ENCODE measurements at places on chromosomes 12 and 14. TPM values are rescaled to one million over a fixed set of nuclear protein-coding genes. Genes with fewer than 3 reads are reported as not detected.

CD27 gene
- total RNA-seq: not detected

PLCZ1 gene
- not detected for total RNA-seq

KRT3 gene
- total RNA-seq: 0.08 TPM

NTF3 gene
- total RNA-seq: 1.7 TPM

GRCh38 chr12:88600272-88600671 is 20.0 kb upstream of the KITLG start:
- DNase-seq: no peak

DNA sequence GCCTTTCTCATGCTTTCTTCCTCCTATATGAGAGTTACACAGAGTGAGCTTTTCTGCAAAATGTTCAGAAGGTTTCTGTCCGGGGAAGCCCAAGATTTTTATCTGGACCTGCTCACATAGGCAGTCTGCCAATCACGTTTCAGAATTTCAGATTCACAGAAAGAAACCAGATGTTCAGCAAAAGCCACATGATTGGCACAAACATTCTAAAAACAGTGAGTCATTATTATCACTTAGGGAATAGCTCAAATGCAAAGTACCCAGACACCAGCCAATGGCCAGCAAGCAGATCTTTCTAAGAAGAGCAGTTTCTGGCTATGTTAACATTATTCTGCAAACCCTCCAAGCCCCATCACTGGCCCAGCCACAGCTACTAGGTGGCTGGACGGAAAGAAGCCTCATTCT is 1558.5 kb upstream of the TMEM132C start:
- no peak for DNase-seq

DNA sequence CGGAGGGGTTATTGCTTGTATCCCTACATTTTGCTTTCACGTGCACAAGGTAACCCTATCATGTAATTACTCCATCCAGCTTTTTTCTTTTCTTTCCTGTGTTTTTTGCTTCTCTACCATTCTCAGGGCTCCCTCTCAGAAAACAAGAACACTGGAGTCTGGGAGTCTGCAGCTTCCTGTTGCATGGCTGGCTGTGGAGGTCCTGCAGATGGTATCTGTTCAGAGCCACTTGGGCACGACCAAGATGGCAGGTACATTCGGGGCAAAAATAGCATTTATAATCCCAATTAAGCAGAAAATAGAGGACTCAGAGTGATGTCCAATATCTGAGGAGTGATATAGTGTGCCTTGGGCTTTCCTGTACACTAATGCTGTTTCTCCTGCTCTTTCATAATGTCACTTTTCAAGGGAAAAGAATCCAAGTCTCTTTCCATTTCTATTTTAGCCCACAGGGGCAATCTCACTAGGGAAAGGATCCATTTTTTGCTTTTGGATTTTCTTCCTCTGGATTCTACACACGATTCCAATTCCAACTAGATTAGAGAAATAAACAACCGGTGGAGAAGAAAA is 3.2 kb upstream of the NUMB start:
- no peak for DNase-seq

GRCh38 chr12:94762259-94762942 is 112.0 kb upstream of the TMCC3 start:
- DNase-seq: no peak

DNA sequence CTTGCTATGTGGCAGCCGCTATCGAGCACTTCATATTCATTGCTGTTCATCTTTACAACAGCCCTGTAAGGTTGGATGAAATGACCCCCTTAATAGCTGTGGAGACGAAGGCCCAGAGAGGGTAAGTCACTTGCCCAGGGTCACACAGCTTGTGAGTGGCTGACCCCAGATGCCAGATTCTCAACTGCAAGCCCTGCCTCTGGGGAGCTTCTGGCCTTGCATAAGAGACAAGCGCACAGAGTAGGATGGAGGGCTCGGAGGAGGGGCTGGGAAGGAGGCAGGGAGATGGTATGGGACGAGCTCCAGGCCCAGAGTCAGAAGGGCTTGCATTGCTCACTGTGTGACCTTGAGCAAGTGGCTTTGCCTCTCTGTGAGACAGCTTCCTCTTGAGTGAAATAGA is 27.4 kb upstream of the NCOR2 start:
- no peak for DNase-seq

GRCh38 chr14:91205459-91205858 is 39.0 kb downstream of the GPR68 start:
- no peak for DNase-seq

DNA sequence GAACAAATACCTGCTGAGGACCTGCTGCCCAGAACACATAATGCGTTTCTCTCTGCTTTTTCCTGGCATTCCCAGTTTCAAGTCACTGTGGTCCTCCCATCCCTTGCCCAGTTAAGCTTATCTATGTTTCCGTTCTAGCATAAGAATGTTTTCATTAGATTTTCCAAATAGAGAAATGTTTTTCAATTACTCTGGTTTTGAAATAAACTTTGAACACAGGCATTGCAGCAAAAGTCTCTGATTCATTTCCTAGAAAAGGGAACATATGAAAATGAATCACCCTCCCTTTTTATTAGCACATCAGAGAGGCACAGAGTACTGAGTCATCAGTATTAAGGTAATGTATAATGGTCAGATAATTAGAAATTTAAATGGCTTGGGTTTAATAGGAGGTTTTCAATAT is 201.1 kb upstream of the TMEM260 start:
- DNase-seq: no peak

DNA sequence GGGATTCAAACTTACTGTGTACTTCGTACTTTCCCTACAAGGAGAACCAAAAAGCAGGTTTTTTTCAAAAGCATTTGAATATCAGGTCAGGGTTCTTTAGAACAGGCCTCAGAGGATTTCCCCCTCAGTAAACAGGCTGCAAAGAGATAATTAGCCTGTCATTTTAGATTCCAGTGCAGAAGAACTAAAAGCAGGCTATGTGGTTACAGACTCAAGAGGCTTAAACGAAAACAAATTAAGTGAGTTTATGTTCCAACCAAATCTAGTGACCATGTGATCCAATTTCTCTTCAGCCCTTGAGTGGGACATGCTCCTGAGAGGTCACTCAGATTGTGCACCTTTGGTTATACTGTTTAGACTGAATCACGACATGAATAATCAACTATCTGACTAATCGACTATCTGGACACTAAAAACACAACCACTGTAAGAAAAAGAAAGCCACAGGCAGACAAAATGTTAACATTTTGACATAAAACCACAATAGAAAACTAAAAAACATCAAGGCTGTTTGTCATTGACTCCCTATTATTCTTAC is 4.5 kb downstream of the TMED8 start:
- DNase-seq: no peak

DNA sequence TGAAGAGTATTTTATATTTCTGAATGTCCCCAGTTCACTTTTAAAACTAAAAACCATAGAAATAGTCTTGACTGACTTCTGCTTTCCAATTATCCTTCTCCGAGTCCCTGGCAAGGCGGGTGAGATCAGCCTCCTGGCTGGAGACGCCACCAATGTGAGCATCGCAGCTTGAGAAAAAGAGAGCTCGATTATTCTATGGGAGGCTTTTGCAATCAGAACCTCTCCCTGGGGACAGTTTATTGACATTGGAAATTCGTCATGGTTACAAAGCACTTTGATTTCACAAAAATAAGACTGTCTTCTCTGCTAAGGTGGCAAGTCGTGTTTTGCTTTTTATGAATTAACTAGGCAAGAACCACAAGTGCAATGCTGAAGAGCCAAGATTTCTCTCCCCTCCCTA is 23.6 kb upstream of the GPHB5 start:
- no peak for DNase-seq

Data from SJSA1 (cell line).